Natural killer cell treated with Interleukin-12 subunit alpha and Interleukin-12 subunit beta and Interleukin-15 and Interleukin-18, amount 100 ng/mL, for 72 hours (primary cell): ENCODE measurements at places on chromosomes 3 and 15. TPM values are rescaled to one million over a fixed set of nuclear protein-coding genes. Genes with fewer than 3 reads are reported as not detected.

The SERPINI1 gene
- 2.9 TPM for total RNA-seq

The FBXO40 gene
- not detected for total RNA-seq

The UPK1B gene
- total RNA-seq = not detected

The VEPH1 gene
- total RNA-seq = not detected

The ATP13A4 gene
- 2.1 TPM for total RNA-seq

The CHST2 gene
- total RNA-seq = 26.9 TPM

The DUOXA1 gene
- not detected for total RNA-seq

The SLC12A6 gene
- 49.5 TPM for total RNA-seq

The ATP10A gene
- total RNA-seq = 22.8 TPM

The ZPLD1 gene
- not detected for total RNA-seq

The GOLGA6A gene
- total RNA-seq = not detected

The MOBP gene
- not detected for total RNA-seq

The CTXND1 gene
- total RNA-seq = not detected

The PLA2G4E gene
- total RNA-seq = not detected

The STRIT1 gene
- not detected for total RNA-seq

The KBTBD13 gene
- total RNA-seq = not detected

The GADL1 gene
- total RNA-seq = not detected

The EFCC1 gene
- total RNA-seq = 0.21 TPM

The RASGRF1 gene
- total RNA-seq = 0.11 TPM

The WDR49 gene
- total RNA-seq = 0.59 TPM

The CPN2 gene
- not detected for total RNA-seq

The ISLR gene
- not detected for total RNA-seq

The LSAMP gene
- total RNA-seq = not detected

The ARHGEF26 gene
- 0.14 TPM for total RNA-seq

The THRB gene
- not detected for total RNA-seq

The LCMT2 gene
- 11.8 TPM for total RNA-seq

The HGD gene
- 1.00 TPM for total RNA-seq

The GPR87 gene
- total RNA-seq = not detected

The CRTAP gene
- total RNA-seq = 19.5 TPM

The USP50 gene
- not detected for total RNA-seq

The ST8SIA2 gene
- not detected for total RNA-seq

The MANF gene
- total RNA-seq = 250 TPM

The PAQR9 gene
- not detected for total RNA-seq

The NR2F2 gene
- not detected for total RNA-seq

The CD200R1 gene
- 8.3 TPM for total RNA-seq

The PCCB gene
- total RNA-seq = 40.4 TPM

The ITIH1 gene
- not detected for total RNA-seq

The CSPG4 gene
- not detected for total RNA-seq

The PODXL2 gene
- 3.1 TPM for total RNA-seq

The SLC22A13 gene
- total RNA-seq = 1.3 TPM

The PTPN23 gene
- total RNA-seq = 45.3 TPM

The TXNRD3 gene
- total RNA-seq = 2.1 TPM

The CACNA1D gene
- total RNA-seq = 0.26 TPM

The DUSP7 gene
- 19.4 TPM for total RNA-seq

The PPP1R14D gene
- not detected for total RNA-seq

The ATP13A5 gene
- not detected for total RNA-seq

The LRRC2 gene
- total RNA-seq = not detected
